Dermis lymphatic vessel endothelial cell (primary cell): ENCODE measurements at places on chromosomes 16 and 17. TPM values are rescaled to one million over a fixed set of nuclear protein-coding genes. Genes with fewer than 3 reads are reported as not detected.

The CSH2 gene
- total RNA-seq, result not detected in 2 replicates

The PABPN1L gene
- not detected in 2 replicates for total RNA-seq

The TBC1D3G gene
- not detected in 2 replicates for total RNA-seq

The ALDH3A1 gene
- total RNA-seq, result 0.09 and 0.33 TPM in 2 replicates

The PDILT gene
- total RNA-seq, result not detected in 2 replicates

The SLC6A2 gene
- 0.11 TPM in 1 of 2 replicates, not detected in the other for total RNA-seq

The ELMO3 gene
- 0.65 and 0.86 TPM in 2 replicates for total RNA-seq

The SLC4A1 gene
- total RNA-seq, result under 0.01 TPM in 1 of 2 replicates, not detected in the other

The COX10 gene
- total RNA-seq, result 7.2 and 14.7 TPM in 2 replicates
